ENCODE measurements at places on chromosomes 5 and 9.
A peak's percentile ranks its signal among the peaks of the same experiment; 100 is the strongest.

- no peak for DNase-seq
Measured at GRCh38 chr9:86997951-86998350, 50.6 kb upstream of the GAS1 start.

DNA sequence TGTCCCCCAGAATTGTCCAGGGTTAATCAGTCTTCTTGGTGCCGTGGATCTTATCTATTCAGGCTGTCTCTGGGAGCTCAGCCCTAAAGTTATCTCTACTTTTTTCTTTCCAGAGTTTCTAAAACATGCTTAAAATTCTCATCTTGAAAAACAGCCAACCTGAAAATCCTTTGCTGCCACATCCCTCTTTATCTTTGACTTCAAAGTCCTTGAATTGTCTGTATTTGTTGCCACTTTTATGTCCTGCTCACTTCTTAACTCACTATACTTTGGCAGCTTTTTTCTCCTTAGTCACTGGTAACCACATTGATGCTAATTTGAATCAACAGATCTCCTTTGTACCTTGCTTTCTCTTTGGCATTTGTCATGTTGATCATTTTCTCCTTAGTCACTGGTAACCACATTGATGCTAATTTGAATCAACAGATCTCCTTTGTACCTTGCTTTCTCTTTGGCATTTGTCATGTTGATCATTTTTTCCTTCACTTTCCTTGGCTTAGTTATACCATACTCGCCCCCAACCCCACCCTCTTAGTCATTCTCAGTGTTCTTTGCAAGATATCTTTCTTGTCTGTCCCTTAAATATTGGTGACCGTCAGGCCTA is 8.5 kb downstream of the DMXL1 start:
- DNase-seq = no peak

DNA sequence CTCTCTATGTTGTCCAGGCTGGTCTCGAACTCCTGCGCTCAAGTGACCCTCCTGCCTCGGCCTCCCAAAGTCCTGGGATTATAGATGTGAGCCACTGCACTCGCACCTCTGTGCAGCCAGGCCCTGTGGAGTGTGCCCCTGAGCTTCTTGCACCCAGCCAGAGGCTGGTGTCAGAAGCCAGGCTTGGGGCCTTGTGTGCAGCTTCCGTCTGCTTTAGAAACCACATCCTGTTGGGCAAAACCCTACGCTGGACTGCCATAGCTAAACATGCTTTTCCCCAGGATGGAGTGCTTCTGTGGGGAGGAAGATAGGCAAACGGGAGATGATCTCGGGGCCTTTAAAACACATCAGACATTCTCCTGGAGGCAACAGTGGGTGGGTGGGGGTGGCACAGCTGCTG is 40.1 kb downstream of the PRRT1B start:
- no peak for DNase-seq

- no peak for DNase-seq
Measured at GRCh38 chr9:123034881-123035510, 1.5 kb downstream of the GPR21 start.

- DNase-seq = no peak
Measured at GRCh38 chr5:24714746-24715145, 70.0 kb upstream of the CDH10 start.

DNA sequence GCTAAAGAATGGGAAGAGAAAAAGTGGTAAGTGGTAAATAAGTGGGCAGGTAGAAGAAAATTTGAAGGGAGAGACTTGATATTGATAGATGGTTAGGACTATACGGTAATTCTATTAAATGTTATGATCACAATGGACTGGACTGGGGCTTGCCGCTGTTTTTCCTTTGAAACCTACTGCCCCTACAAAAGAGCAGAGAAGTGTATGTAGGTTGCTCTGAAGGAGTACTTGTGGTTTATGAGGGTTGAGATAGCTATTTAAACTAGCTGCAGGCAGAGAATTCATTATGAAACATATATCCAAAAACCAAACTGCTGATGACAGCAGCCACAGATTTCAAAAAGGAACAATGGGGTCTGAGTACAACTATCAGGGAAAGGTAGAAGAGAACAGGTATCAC is 16.8 kb upstream of the HK3 start:
- no peak for DNase-seq

DNA sequence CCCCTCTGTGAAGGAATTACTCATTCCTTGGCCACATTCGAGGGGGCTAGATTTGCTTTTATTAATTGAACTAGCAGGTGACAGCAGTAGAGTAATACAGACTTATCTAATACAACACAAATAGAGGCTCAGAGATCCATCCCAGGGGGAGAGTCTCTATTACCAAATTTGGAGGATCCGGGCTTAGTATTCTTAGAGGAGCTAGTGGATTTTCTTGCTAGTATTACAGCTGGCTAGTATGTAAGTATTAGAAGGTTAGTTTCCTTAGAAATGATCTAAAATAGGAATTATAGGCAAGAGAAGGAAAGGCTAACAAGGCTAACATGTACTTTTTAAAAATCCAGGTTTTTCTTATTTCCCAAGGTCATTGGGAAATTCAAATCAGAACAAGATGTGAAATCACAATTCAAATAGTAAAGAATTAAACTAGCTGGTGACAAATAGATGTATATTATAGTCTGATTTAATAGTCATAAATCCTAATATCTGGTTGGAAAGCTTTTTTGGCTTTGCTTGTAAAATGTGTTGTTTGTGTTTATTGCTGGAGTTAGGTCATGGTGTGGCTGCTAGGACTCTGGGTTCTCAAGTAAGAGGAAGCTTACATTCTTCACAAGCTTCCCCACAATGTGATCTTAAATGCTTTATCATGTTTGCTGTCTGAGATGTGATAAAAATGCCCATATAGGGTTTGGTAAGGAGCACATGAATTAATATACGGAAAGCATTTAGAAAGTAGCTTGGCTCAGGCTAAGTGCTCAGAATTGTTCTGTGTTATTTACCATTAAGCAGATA is 160.4 kb upstream of the MPDZ start:
- DNase-seq = no peak

DNA sequence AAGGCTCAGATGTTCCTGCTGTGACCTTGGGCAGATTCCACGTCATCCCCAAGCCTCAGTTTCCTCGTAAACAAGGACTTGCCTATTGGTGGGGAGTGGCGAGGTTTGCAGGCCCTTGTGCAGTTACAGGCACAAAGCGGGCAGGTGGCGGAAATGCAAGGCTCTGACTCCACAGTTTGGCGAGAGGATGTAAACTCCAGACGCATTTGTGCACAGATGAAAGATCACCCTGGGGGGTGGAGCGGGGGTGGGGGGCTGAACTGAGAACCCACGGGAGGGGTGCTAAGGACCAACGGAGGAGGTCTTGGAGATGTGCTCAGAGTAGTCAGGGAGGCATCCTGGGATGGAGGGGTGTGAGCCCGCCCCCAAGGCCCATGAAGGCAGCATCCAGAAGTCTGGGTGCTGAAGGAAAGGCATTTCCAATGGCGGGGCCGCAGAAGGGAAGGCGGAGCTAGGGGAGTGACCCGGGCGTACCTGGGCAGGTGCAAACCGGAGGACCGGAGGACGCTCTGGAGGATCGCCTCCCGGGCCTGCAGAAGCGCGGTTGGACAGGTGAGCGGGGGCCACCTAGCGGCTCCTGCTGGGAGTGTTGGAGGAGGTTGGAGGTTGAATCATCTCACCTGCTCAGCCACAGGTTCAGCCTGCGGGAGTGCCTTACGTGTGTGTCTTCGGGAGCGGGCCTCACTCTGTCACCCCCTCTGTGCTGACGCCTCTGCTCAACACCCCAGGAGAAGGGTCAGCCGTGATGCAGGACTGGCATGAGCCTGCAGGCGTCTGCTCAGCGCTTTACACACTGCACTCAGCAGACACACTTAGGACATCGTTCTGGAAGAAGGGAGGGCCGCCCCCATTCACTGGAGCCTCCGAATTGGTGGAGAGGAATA is 1.9 kb upstream of the FIBCD1 start:
- DNase-seq = peak; percentile 84

GRCh38 chr5:10323588-10324488 is 16.1 kb upstream of the CMBL start:
- DNase-seq = peak; percentile 87

DNA sequence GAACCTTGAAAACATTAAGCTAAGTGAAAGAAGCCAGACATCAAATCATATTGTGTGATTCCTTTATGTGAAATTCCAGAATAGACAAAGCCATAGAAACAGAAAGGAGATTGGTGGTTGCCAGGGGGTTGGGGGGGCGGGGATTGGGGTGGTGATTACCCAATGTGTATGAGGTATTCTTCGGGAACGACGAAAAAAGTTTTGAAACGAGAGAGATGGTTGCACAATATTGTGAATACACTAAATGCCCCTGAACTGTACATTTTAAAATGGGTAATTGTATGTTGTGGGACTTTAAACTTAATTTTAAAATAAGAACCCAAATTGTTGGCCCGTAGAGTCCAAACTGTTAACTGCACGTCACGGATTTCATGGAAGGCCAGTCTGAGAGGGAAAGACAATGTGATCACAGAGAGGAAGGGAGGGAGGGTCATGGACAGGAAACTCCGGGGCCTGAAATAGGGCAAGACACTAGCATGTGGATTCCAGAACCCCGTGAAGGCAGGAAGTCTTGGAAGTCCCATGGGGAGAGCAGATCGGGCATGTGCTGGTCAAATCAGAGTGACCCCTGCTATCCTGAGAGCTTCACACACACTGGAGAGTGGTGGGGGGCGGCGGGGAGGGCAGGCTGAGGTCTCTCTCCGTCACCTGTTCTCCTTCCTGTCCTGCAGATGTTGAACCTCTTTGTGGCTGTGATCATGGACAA is 218.4 kb downstream of the CACNA1B start:
- DNase-seq = no peak

GRCh38 chr5:93208141-93208751 is 372.8 kb downstream of the NR2F1-AS1 start:
- no peak for DNase-seq

DNA sequence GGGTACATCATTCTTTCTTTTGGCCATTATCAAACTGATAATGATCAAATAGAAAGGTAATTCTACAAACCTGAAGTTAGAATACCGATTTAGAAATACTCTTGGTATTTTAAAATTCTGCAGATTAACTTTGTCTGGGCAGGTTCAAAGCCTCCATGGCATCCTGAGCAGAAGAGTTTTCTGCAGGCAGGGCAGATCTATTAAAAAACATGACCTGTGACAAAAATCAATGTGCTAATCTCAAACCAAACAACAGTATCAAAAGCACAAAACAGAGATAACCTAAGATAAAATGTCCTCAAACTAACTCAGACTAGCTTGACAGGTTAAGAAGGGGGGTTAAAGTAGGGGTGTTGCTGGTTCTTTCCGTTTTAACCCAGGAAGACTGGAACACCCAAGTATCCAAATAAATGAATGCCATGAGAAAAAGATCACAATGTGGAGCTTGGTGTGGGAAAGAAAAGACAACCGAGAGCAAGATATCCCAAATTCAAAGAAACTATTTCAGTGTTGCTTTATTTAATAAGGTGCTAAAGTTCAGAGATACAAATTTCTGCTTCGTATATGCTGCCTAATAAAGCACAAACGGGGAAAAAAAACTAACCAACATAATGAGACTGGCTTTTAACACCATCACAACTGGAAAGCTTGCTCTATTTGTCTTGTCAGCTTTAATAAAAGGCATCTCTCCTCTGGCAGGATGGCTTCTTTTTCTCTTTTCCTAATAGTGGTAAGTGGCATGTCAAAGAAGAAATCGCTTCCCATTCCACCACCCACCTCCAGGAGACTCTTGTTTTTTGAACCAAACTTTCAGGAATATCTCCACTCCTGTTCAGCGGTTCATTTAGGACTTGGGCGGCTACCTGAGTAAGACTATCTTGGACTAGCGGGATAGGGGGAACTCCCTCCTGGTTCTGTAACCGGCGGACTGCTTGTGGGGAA is 2.3 kb downstream of the EFNA5 start:
- DNase-seq = peak; percentile 16

DNA sequence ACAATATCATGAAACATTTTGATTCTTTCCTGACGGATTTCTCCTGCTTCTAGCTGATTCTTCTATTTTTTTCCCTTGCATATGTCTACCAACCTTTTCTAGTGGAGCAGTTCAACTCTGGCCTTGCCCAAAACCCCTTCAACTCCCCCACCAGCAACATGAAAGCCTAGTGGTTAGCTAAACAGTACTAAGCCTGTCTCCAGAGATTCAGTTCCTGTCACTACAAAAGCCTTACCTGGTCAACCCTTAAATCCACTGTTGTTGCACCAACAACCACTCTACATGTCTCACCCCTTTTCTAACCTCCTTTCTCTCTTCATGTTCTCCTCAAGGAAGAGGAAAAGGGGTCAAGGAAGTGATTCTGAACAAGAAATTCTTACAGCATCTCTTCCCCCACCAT is 74.8 kb upstream of the PIK3R1 start:
- no peak for DNase-seq

DNA sequence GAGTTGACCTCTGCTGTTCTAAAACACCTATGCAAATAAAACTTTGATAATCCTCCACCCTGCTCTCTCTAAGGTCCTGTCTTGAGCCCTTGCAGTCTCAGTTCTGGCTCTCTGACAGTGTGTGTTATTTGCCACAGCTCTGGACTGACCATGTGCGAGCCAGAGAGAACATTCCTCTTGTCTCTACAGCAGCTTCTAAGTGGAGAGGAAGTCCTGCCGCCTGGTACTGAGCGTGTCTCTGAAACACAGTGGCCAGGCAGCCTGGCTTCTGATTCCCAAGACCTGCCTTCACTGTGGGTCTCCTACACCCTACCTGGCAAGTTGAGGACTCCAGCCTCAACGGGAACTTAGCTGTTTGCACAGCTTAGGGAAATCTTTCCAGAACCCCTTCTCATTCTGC is 61.6 kb downstream of the ENTREP1 start:
- no peak for DNase-seq

DNA sequence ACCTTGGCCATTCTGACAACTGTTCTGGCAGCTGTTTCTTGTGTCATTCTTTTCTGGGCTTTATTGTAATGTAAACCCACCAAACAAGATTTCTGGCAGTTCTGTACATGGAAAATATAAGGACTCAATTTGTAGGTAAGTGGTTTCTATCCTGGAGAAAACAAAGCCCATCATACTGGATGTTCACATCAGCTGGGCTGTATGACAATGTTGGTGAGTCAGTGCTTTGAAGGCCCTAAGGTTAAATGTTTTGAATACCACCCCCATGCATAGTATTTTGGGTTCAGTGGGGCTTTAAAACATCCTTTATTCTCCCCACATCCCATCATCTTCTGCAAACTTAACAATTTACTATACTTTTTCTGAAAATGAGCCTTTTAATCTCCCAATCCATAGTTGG is 52.5 kb downstream of the SH3GL2 start:
- no peak for DNase-seq

DNA sequence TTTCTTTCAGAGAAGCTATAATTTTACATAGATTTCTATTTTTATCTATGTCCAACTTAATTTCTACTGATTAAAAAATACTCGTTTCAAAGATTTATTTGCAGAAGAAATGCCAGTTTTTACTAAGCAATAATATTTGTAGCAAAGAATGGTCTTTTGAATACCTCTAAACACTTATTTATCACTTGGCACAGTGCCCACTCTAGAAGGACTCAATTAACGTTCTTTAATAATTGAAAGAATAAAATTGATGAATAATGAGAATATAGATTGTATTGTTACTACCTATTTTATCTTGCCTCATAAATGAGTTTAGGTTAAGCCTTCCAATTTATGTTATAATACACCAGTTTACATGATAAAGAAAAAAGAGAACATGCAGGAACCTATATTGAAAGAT is 889.7 kb upstream of the CDH9 start:
- no peak for DNase-seq
